HT1080 (cell line): ENCODE measurements at places on chromosomes 3 and 15. TPM values are rescaled to one million over a fixed set of nuclear protein-coding genes. Genes with fewer than 3 reads are reported as not detected.

The PLD1 gene
- 6.2 and 7.5 TPM in 2 replicates for total RNA-seq

The STX19 gene
- total RNA-seq, result not detected in 2 replicates

The ALDH1A2 gene
- not detected in 2 replicates for total RNA-seq

The CLRN1 gene
- total RNA-seq, result not detected in 2 replicates

The GALNT15 gene
- total RNA-seq, result 0.13 and 0.26 TPM in 2 replicates

The ADAMTSL3 gene
- total RNA-seq, result 0.03 TPM in 1 of 2 replicates, not detected in the other

The OR5K2 gene
- total RNA-seq, result not detected in 2 replicates

The CAPN3 gene
- 0.68 TPM in 1 of 2 replicates, not detected in the other for total RNA-seq

The ST3GAL6 gene
- total RNA-seq, result 11.1 and 12.4 TPM in 2 replicates

The CIDEC gene
- 0.14 TPM in 1 of 2 replicates, not detected in the other for total RNA-seq

The TMCO5A gene
- total RNA-seq, result not detected in 2 replicates

The EHD4 gene
- total RNA-seq, result 50.9 and 58.9 TPM in 2 replicates

The PLAAT1 gene
- total RNA-seq, result 8.1 and 9.3 TPM in 2 replicates

The IL17RB gene
- total RNA-seq, result not detected in 2 replicates

The ZNF80 gene
- total RNA-seq, result not detected in 2 replicates

The EAF2 gene
- total RNA-seq, result 2.1 and 3.7 TPM in 2 replicates

The HHATL gene
- not detected in 2 replicates for total RNA-seq

The LRRK1 gene
- 9.9 and 12.4 TPM in 2 replicates for total RNA-seq
